Amniotic stem cell (primary cell): ENCODE measurements at places on chromosomes 6 and 20.
A peak's percentile ranks its signal among the peaks of the same experiment; 100 is the strongest.

DNA sequence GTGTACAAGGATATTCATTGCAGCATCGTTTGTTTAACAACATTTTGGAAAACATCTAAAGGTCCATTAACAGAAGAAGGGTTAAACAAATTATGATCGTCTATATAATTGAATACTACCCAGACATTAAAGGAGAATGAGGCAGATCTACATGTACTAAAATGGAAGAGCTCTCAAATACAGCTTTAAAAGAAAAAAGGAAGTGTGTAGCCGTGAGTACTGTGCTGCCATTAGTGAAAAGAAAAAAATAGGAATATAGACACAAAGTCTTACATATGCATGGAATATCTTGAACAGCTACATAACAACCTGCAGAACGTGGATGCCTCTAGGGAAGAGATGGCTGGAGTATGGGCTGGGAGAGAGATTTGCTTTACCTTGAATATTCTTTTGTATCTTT is 37.9 kb downstream of the PRDM1 start:
- DNase-seq: no peak

GRCh38 chr20:38499366-38499765 is 26.7 kb downstream of the RALGAPB start:
- DNase-seq: no peak

GRCh38 chr6:159654483-159655098 is 38.5 kb downstream of the SOD2 start:
- peak; percentile 77 for DNase-seq

GRCh38 chr6:149431905-149432775 is 32.1 kb downstream of the SUMO4 start:
- peak; percentile 10 for DNase-seq

- DNase-seq: no peak
Observed at GRCh38 chr6:129662406-129662766, 47.6 kb downstream of the ARHGAP18 start.

GRCh38 chr20:51337126-51337805 is 205.3 kb downstream of the NFATC2 start:
- DNase-seq: no peak

GRCh38 chr6:143328876-143329275 is 121.6 kb downstream of the ADAT2 start:
- no peak for DNase-seq

DNA sequence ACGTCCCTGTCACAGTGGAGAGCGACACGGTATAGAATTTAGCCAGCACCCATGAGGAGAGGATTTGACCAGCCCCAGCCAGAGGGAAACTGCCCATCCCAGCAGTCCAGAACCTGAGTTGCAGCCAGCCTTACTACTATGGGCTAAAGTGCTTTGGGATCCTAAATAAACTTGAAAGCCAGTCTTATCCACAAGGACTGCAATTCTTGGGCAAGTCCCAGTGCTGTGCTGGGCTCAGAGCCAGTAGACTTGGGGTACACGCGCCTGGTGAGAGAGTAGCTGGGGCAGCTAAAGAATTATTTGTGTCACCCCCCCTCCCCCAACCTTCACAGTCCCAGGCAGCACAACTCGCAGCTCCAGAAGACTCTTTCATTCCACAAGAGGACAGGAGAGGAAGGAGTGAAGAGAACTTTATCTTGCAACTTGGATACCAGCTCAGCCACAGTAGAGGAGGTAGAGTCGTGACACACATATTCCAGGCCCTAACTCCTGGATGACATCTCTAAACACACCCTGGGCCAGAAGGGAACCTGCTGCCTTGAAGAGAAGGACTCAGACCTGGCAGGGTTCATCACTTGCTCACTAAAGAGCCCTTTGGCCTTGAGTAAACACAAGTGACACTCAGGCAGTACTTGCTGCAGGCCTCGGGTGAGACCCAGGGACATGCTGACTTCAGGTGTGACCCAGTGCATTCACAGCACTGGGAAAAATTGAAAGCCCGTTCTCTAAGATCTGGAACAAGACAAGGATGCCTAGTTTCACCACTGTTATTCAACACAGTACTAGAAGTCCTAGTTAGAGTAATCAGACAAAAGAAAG is 100.3 kb downstream of the REV3L start:
- no peak for DNase-seq

DNA sequence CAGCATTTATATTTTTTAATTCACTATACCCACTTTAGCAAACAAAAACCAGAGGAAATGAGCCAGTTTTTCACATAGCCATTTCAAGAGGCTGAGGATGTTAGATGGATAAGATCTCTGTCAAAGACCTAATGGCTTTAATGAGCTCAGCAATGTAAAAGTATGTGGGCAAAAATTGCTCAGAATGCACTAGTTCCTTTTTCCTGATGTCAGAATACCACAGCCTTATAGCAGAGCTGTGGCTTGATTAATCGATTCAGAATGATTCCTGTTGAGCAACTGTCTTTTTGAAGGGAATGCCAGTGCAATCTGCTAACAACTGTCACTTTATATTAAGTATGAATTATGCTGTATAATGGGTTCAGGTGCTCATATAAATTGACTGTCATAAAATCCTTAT is 100.6 kb upstream of the HIVEP1 start:
- DNase-seq: no peak

GRCh38 chr6:85493389-85493788 is 43.5 kb downstream of the NT5E start:
- no peak for DNase-seq

GRCh38 chr20:33604084-33604990 is 57.8 kb upstream of the C20orf144 start:
- DNase-seq: no peak

DNA sequence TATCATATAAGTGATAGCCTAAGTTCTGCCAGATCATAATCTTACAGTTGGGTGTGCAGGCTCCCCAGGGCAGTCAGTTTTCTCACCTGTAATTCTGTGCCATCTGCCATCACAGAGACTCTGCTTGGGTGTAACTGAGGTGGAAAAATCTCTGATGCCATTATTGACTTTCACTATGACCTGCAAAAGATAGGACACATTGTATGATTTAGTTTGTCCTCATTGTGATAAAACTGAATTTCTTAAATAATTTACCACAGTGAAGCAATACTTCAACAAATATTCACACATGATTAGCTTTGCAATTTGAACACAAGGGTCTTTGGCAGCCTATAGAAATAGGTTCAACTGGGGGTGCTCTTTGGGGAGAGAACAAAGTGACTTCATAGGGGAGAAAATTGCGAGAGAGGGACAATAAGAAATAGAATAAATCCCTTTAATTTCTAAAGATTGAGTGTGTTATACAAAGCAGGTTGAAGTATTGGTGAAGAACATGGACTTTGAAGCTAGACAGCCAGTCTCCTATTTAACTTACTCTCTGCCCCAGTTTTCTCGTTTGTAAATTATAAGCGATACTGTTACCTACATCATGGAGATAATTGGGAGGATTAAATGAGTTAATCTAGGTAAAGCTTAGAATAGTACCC is 27.3 kb downstream of the FAM229B start:
- no peak for DNase-seq

DNA sequence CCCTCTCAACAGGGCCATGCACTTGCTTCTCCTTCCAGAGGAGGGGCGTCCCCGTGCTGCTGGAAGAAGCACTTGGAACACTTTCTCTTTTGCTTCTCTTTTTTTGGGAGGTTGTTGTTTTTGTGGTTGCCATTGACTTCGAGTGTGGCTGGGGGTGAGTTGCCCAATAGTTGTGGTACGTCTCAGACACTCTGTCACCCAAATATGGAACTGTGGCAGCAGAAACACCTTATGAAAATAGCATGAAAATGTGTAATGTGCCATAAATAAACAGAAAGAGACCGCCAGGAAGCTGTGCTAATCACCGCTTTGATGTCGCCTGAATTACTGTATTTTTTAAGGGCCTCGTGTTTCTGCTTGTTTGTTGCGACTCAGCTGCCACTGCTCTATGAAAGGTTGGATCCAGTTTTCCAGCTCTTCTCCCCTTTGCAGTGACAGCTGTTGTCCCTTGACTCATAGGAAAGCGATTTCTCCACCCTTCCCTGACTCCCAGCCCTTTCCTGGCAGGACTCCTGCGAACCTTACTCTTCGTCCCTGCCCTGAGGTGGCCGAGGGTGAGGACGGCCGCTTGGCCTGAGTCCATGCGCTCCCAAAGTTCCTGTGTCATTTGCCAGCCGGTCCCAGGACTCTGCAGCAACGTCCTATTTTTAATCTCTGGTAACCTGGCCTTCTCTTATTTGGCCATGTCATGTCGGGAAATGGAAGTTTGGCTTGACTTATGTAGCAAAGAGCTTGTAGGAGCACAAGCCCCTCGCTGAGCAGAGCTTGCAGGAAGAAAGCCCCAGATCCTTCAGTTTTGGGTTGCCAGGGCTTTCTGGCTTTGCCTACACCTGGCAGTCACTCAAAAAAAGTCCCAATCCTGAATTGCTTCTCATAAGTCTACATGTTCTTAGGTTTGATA is 694.6 kb downstream of the QKI start:
- DNase-seq: no peak

DNA sequence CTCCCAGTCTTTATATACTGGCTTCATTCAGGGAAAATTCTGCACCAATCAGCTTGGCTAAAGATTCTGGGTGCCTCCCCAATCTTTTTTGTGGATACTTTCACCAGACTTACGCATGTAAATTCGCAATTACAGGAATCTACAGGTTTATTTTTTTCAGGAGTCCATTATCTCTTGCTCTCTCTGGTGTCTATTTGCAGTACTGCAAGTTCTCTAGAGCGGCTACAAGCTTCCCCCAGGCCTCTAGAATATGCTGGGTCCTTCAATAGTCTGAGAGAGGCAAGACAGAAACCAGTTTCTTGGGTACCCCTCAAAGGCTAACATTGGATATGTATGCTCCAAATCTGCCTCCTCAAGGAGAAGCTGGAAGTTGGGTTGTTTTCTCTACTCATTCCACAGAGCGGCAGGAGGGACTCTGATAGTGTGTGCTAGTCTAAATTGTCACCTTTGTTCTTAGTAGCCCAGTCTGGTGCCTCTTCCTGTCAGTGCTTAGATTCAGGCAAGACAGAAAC is 58.5 kb downstream of the SUN5 start:
- DNase-seq: no peak

GRCh38 chr6:107185391-107185970 is 70.2 kb upstream of the BEND3 start:
- DNase-seq: no peak

DNA sequence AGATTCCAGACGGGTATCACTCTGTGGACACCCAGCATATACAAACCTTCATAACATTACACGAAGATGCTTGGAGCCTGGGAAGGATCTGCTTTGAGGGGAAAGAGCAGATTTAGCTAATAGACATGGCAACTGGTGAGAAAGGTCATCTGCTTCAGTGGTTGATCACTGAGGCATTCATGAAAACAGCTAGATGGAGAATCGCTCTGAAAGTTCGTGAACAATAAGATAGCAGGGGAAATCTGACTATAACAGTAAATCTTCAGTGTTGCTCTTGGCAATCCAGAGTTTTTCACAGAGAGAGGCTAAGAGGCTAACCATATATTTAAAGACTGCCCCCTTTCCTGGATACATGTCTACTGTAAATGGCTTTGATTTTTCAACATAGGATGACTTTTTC is 245.3 kb downstream of the FARS2 start:
- DNase-seq: no peak

DNA sequence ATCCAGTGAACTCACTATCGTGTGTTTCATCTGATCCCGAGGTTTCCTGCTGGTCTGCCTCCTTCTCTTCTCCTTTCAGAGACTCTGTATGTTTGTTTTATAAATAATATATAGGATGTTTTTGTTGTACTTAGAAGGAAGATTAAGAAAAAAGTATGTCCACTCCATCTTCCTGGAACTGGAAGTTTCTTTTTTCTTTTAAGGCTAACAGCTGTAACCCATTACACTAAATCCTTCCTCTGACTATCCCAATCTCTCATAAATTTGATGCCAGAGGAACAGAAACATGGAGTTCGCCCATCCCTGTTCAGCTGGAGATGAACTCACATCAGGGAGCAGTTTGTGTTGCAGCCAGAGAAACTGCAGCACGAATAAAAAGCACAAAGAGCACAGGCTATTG is 20.7 kb downstream of the RIPK1 start:
- DNase-seq: no peak

DNA sequence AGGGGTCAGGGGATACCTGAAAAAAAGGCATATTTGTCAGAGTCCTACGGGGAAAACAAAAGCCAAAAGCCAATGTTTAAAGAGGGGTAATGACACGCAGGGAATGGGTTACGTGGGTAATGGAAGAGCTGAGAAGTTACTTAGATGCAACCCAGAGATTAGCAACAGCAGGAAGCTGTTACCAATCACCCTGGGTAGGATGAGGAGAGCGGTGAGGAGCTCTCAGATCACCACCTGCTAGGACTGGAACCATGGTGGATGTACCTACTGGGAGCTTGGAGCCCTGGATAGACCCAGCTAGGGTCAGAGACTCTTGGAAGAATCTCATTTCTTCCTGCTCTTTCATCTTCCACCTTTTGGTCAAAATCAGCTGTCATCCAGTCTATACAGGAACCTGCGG is 51.2 kb upstream of the RNF24 start:
- DNase-seq: no peak

GRCh38 chr20:64064145-64064698 is 1.2 kb downstream of the TCEA2 start:
- no peak for DNase-seq

DNA sequence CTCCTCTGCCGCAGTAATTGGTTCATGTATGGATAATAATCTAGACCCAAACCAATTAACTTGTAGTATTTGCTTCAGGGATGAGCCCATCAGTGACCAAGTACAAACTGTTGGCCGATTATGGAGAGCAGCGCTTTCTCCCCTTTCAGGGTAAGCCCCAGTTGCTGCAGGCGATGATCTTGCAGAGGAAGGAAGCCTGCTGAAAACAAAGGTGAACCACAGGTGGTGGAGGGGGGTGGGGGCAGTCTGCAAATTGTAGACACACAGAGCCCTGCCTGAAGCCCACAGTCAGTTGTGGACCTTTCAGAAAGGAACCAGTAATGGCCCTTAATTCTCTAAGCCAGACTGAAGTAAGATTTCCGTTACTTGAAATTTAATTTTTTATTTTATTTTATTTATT is 167.9 kb upstream of the JARID2 start:
- no peak for DNase-seq

- no peak for DNase-seq
Observed at GRCh38 chr6:23611776-23612381, 514.1 kb upstream of the NRSN1 start.

DNA sequence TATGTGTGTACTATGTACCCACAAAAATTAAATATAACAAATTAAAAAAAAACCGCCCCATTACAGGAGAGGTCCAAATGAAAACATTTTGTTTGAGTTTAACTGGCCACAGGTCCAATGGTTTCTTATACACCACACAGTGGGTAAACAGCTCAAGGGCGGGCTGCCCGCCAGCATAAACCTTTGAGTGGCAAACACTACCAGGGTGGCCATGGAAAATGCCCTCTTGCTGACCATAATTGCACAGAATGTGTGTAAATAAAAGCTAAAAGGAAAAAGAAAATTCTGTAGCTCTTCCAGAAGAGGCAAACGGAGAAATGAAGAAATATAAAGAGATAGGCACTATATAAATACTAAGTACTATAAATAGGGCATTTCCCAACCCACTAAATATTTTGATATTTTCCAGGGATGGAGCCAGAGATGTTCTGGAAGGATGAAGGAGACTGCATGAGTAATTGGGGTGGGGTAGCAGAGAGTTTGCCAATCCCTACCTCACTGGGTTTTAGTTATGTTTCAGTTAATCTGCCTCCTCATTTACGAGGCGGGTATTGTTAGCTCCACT is 1.1 kb upstream of the CDC5L start:
- no peak for DNase-seq
